Umbilical cord (tissue), 2 donors: ENCODE measurements at places on chromosomes 5 and 9.
A peak's percentile ranks its signal among the peaks of the same experiment; 100 is the strongest.

DNA sequence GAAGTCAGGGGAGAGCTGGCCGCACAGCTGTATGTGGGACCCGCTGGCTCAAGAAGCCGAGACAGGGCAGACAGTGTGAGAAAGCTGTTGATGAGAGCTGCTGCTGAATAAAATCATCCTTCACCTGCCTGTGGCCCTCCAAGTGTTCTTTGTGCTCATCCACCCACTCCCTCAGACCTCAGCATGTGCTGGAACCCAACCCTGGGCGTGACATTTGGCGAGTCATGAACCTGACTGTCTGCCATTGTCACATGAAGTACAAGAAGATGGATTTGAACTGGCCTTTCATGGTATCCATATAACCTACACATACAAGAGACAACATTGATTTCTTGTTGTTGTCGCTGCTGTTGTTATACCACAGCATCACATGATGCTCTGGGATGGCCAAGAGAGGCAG, 139.7 kb upstream of the PLCXD3 start:
- no peak for DNase-seq

DNA sequence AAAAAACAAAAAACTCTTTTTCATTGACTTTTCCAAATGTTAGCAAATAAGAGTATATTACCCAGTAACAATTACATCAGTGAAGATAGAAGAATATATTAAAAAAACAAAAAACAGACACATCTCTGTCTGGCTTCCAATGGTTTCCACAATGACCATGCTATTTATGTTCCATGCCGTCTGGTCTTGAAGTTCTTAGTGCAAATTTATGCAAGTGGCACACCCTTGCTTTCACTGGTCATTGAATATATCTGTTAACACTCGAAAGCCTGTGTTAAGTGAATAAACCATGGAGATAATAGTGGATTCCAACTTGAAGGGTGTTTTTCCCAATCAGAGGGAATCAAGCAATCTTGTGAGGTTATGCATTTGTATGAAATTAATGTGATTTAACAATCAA, 291.9 kb downstream of the KCTD16 start:
- no peak for DNase-seq

- no peak for DNase-seq
These were observed 142.8 kb downstream of the LIFR start for GRCh38 chr5:38413696-38414095.

DNA sequence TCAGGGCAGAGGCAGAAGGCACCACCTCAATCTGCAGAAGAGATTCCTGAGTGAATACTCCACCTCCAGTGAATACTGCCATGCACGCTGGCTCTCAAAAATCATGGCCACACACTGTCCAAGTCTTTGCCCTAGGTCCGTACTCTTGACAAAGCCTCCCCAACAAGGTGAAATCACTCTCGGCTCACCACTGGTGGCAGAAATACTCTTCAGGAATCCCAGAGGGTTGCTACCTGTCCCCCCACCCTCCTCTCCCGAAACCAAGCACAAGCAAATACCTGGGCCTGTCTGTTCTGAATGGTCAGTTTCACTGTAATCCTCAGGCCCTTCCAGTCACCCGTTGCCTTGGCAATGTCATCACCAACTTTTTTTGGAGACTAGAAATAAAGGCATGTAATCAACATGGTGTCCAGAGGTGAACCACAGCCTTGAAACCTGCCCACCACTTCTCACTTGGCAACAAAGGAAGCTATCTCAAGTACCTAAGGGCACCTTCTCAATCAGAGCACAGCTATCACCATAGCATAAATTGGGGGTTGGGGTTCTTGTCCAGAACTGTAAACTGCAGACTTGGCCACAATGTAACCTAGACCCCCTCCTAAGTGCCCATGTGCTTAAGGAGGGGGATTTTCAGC, 1.8 kb downstream of the RPL12 start:
- no peak for DNase-seq

DNA sequence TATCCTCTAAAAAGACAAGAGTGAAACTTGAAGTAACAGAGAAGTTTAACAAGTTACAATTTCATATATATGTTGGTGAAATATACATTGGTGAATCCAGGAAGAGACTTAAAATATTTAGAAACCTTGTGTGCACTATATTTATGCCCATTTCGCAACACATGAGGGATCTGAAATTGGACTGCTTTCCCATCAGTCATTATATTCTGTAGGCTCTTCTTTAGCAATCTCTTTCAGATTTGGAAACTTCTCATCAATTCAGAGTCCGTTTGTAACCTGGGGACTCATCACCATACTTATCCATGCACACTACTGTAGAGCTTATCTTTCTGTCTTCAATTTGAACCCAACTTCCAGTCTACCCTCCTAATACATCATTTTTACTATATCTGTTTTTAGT, 2.1 kb downstream of the ITGA1 start:
- DNase-seq: no peak

GRCh38 chr5:16518606-16519005, 53.0 kb upstream of the ZNF622 start:
- DNase-seq: no peak

DNA sequence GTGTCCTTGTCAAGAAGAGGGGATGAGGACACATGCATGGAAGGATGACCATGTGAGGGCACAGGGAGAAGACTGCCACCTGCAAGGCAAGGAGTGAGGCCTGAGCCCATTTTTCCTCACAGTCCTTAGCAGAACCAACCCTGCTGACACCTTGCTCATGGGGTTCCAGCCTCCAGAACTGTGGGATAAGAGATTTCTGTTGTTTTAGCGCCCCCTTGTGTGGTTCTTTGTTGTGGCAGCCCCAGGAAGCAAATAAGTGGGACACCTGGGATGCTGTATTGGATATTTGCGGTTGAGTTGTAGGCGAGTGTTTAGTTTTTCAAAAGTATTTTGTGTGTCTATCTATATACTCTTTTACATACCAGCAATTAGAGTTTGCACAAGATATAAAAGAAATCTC, 206.4 kb downstream of the NXNL2 start:
- no peak for DNase-seq

DNA sequence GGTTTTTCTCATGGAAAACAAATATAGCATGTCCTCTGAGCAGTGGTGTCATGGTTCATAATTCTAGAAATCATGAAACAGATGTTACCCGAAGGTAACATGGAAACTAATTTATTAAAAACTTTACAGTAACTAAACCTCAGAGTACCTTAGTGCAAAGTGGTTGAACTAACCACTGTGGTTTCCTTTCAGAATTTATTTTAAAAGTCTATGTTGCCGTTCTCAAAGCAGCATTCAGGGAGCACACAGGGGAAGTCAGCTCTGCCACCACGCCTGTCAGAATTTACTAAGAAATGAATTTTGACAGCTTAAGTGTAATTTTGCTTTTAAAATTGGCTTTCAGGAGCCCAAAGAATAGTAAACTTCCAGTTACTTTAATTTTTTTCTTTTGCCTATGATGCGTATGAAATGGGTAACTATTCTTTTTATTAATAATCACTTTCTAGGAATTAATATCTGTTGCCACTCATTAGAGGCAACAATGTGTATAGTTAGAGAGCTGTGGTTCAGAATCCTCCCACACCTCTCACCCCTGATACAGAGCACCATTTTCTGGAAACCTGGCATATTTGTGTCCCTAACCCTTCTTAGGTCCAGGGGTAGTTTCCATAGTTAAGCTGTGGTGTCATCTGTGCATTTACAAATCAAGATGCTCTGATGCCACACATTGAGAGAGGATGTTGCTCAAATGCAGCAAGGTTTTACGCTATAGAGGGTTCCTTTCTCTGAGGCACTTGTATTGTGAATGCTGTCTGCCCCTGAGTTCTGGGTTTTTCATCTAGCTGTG, 202.6 kb downstream of the ZSWIM6 start:
- DNase-seq: no peak

- DNase-seq: no peak
These were observed 80.1 kb downstream of the TRIM32 start for GRCh38 chr9:116767219-116767618.

DNA sequence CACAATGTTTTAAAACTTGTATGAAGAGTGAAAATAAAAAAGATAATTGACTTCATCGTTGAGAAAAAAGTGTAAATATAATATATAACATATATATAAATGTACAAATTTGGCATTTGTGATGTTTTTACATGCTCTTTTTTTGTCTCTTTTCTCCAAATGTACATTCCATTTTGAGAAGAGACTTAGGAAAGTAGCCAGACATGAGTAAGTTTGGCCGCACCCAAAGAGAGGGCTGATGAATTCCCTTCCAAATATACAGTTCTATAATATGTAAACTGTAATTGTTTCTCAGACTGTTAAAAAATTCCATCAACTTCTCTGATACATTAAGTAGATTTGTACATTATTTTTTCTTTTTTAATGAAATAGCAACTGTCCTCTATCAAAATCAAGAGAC, 193.2 kb upstream of the MAP3K1 start:
- no peak for DNase-seq

GRCh38 chr9:96871176-96871575, 16.9 kb upstream of the ZNF782 start:
- no peak for DNase-seq

- no peak for DNase-seq
These were observed 58.1 kb downstream of the TJP2 start for GRCh38 chr9:69232135-69232534.

DNA sequence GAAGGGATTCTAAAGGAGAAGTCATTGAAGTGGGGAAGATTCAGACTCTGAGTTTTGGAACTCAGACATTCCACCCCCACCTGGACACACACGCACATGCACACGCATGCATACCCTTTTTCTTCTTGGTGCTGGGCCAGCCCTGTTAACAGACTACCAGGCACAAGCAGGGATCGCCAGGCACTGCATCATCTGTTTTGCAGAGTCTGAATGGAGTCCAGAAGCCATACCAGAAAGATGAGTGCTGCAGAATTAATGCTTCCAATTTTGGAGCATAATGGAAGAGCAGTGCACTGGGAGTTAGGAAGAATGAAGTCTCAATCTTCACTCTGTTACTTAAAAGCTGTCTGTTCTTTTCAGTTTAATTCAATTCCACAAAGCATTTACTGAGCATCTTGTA, 95.5 kb downstream of the PDE8B start:
- peak; percentile 40 for DNase-seq

GRCh38 chr9:121545875-121546423, 46.3 kb upstream of the GGTA1 start:
- peak; percentile 98 for DNase-seq

GRCh38 chr9:26667882-26668281, 224.7 kb downstream of the CAAP1 start:
- DNase-seq: no peak

DNA sequence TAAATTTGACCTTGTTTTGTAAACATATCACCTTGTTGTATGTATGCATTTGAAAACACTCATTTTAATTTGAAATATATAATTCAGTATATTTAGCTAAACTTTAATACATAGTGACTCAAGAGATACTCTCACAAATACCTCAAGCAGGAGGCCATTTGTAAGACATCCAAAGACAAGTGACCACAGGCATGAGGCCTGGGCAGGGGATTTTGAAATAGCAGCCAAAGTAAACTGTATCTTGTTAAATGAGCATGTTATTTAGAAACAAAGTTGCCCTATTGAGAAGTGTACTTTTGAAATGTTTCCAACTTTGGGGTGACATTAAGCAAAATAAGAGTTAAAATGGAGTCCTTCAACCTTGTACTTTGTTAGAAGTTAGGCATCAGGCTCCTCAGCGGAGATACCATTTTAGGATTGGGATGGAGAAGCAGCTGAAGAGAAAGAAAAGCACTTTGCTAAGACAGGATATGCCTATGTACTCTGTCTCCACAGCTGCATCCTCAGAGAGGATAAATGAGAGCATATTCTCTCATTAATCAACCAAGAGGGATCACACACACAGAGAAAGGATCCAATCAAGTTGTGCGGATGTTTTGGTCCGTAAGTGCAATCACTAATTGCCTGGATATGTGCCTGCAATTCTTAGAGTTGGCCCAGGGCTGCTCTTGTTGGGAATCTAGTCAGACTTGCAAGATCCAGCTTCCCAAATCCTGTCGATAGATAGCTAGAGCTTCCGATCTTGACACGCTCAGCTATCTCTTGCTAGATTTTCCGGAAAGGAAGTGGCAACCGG, 157.5 kb upstream of the HAPLN1 start:
- no peak for DNase-seq

- peak; percentile 89 for DNase-seq
These were observed 86.9 kb upstream of the SH3PXD2B start for GRCh38 chr5:172541099-172541772.

DNA sequence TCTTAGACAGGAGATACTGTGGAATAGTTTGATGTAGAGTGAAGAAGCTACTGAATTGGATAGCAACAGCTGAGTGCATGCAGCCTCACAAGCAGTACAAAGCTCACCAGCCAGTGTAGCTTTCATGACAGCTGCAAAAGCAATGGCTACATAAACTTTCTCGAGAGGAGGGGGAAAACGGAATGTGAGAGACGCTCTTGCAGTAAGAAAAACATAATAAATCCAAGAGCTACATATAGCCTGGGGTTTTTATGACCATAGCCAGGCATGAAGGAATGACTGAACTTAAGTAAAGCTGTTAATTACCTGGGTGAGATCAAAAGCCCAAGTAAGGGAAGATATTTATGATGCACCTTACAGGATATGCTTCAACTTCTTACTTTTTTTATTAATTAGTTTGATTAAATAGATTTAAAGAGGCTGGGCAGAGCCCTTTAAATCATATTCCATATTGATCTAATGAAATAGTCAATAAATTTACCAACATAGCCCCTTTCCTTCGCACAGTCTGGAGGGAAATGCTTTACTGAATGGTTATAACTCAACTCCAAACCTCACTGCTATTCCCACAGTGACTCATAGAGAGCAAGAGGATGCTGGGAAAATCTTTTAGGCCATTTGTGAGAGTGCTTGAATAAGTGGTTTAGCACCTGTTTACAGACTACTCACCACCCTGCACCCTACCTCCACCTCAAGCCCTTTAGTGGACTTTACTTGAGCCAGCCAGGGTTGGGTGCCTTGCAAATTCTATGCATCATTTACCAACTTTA, 407.2 kb upstream of the CLINT1 start:
- no peak for DNase-seq

- no peak for DNase-seq
These were observed 13.0 kb downstream of the TLE1 start for GRCh38 chr9:81676395-81676794.

DNA sequence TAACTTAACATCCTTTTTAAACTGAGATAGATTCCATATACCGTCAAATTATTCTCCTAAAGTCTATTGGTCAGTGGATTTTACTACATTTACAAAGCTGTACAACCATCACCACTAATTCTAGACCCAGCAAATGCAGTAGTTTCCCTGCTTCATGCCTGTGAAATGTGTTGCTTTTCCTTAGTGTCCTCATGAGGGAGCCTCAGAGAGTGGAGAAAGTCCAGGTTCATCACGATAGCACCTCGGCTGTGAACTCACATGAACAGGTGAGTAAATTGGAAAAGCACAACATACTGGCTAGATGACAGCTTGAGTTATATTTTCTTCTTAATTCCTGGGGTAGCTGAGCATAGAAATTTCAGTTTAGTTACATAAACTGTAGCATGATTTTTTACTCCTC, 653.7 kb downstream of the MTRR start:
- DNase-seq: no peak

- no peak for DNase-seq
These were observed 611.6 kb downstream of the PRELID2 start for GRCh38 chr5:145223582-145223981.

- DNase-seq: no peak
These were observed 111.7 kb upstream of the MSX2 start for GRCh38 chr5:174612686-174613085.
